ENCODE measurements at places on chromosomes 12 and 14. TPM values are rescaled to one million over a fixed set of nuclear protein-coding genes. Genes with fewer than 3 reads are reported as not detected.

The PLEKHH1 gene
- 26.2 TPM for total RNA-seq

The CD63 gene
- total RNA-seq, result 1,130 TPM

The BICD1 gene
- 36.7 TPM for total RNA-seq

The SERPINA12 gene
- not detected for total RNA-seq

The FAM186B gene
- total RNA-seq, result 0.85 TPM

The PTHLH gene
- total RNA-seq, result 0.72 TPM

DNA sequence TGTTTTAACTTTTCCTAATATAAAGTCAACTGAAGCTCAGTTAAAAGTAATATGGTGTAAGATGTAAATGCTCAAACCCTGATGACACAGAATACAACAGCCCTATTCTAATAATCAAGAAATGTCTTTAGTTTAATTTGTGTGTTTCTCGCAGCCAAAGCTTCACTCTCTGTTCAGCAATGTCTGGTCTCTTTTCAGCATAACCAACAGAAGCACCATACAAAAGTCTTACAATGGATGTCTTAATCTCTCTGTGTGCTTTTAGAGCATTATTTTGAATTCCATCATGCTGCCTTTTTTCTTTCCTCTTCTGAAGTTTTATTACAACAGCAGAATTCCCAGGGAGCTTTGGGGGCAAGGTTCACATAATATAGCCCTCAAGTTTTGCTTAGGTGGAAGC lies 210.2 kb upstream of the NPAS3 start:
- no peaks in the 10 kb centered on the region for H3K36me3 ChIP-seq
- H3K27ac ChIP-seq, result no peak overlapping the region
- H3K4me1 ChIP-seq, result no peaks in the 10 kb centered on the region
- H3K27me3 ChIP-seq, result no peaks in the 10 kb centered on the region

DNA sequence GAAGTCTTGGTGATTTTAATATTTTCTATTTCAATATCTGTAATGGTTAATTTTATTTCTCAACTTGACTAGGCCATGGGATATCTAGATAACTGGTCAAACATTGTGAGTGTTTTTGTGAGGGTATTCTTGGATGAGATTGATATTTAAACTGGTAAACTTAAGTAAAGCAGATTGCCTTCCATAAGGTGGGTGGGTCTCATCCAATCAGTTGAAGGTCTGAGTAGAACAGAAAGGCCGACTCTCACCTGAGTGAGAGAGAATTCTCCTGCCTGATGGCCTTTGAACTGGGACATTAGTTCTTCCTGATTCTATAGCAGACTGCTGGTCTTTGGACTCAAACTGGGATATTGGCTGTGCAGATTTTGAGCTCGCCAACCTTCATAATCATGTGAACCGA lies 36.3 kb downstream of the OTOGL start:
- no peak for DNase-seq
- H3K4me1 ChIP-seq, result no peaks in the 10 kb centered on the region
- no peaks in the 10 kb centered on the region for H3K36me3 ChIP-seq

GRCh38 chr12:4169531-4169930 lies 104.0 kb upstream of the CCND2 start:
- H3K4me1 ChIP-seq, result no peaks in the 10 kb centered on the region
- DNase-seq, result no peak
- H3K27me3 ChIP-seq, result no peaks in the 10 kb centered on the region
- H3K27ac ChIP-seq, result no peak overlapping the region
- no peak overlapping the region for H3K4me3 ChIP-seq
- H3K36me3 ChIP-seq, result no peaks in the 10 kb centered on the region

DNA sequence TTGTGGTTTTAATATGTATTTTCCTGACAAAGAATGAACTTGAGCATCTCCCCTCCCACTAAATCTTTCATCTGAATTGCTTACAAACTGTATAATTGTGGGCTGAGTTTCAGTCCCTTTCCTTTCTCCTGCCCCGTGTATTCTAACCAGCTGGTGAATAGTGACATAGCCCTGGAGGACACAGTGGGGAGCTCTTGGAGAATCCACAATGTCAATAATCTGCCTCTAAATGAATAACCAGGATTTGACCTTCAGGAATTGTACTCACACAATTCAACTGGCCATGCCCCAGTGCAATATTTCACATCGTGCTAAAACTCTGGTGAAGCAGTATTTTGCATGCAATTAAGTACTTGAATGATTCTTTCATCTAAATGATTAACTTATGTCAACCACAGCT lies 177.2 kb downstream of the C12orf42 start:
- H3K4me1 ChIP-seq, result no peaks in the 10 kb centered on the region
- H3K36me3 ChIP-seq, result no peaks in the 10 kb centered on the region
- no peak for DNase-seq
- no peaks in the 10 kb centered on the region for H3K27me3 ChIP-seq

- no peaks in the 10 kb centered on the region for H3K27me3 ChIP-seq
- H3K36me3 ChIP-seq, result no peaks in the 10 kb centered on the region
- no peaks in the 10 kb centered on the region for H3K4me1 ChIP-seq
- H3K27ac ChIP-seq, result no peak overlapping the region
- DNase-seq, result no peak
Observed at GRCh38 chr12:70393787-70394499, 27.9 kb downstream of the KCNMB4 start.

DNA sequence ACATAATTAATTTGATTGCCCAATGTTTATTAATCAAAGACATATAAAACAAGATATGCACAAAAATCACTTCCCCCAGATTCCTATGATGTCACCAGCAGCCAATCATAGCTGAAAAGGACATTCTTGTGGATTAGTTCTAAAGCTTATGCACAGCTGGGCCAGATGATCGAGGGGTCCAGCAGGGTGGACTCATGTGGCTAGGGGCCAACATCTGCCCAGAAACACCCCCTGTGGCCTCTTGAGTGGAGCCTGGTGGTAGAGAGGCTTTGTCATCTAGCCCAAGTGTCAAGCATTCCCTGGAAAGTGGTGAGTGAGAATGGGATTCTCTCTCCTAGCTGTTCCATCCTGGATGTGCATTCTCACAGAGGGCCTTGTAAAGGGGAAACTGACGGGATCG lies 590.0 kb downstream of the BCL11B start:
- no peak overlapping the region for H3K27ac ChIP-seq
- no peaks in the 10 kb centered on the region for H3K4me1 ChIP-seq
- no peaks in the 10 kb centered on the region for H3K27me3 ChIP-seq
- DNase-seq, result no peak

GRCh38 chr12:41287500-41288141 lies 99.5 kb downstream of the PDZRN4 start:
- H3K4me3 ChIP-seq, result no peak overlapping the region
- peaks cover 2% of the 10 kb centered on the region for H3K4me1 ChIP-seq
- H3K36me3 ChIP-seq, result no peaks in the 10 kb centered on the region
- DNase-seq, result no peak
- H3K27ac ChIP-seq, result no peak overlapping the region

GRCh38 chr14:95452176-95452892 lies 64.1 kb downstream of the SYNE3 start:
- no peaks in the 10 kb centered on the region for H3K27me3 ChIP-seq
- no peak for DNase-seq
- no peak overlapping the region for H3K27ac ChIP-seq
- no peak overlapping the region for H3K4me3 ChIP-seq

DNA sequence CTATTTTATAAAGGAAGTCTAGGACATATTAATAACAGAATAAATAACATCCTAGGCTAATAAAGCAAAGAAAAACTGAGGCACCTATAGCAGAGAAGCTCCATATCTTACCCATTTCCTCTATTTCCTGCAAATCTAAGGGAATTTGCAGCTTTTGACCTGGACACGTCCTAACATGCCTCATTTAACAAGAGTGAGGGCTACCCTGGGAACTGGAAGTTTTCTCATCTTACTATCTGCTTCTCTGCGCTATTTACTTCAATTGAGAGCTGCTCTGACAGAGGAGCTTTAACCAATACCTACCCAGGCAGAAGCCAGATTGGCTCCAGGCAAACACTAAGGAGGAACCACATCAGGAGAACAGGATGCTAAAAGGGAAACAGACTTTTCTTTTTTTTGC lies 5.7 kb downstream of the YBX3 start:
- peak overlapping the region; percentile 40 for H3K27ac ChIP-seq
- H3K36me3 ChIP-seq, result peaks cover 2% of the 10 kb centered on the region
- H3K27me3 ChIP-seq, result no peaks in the 10 kb centered on the region

DNA sequence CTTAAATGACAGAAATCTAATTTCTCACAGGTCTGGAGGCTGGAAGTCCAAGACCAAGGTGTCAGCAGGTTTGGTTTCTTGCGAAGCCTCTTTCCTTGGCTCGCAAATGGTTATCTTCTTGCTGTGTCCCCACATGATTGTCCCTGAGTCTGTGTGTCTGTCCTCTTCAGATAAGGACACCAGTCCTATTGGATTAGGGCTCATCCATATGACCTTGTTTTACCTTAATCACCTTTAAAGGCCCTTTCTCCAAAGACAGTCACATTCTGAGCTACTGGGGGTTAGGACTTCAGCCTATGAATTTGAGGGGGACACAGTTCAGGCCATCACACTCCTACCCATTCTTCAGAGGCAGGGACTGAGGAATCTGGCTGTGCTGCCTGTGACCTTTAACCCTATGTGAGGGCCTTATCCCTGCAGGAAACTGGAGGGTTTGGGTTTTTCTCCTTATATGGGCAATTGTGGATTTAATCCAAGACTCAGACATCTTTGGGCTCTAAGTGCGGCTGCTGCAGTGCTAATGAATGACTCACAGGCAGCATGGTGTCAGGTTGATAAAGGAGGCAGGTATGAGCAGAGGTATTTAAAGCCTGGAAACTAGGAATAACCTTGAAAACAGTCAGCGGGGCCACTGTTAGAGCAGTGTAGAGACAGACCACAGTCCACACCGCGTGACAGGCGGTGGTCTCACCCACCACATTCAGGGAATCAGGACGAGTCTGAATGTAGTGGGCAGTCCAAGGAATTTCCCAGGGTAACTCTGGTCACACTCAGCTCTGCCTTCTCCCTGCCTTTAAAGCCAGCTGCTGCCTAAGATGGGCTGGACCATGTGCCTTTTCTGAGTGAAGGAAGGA lies 10.2 kb downstream of the TPCN1 start:
- H3K27ac ChIP-seq, result peak overlapping the region; percentile 60
- peaks cover 31% of the 10 kb centered on the region for H3K36me3 ChIP-seq
- no peak for DNase-seq
- H3K27me3 ChIP-seq, result no peaks in the 10 kb centered on the region
